ENCODE measurements at places on chromosomes 4 and X. TPM values are rescaled to one million over a fixed set of nuclear protein-coding genes. Genes with fewer than 3 reads are reported as not detected.

The AMOT gene
- total RNA-seq: 0.58 TPM

The REPS2 gene
- total RNA-seq: 6.3 TPM

The PIR gene
- total RNA-seq: 50.8 TPM

The AWAT2 gene
- total RNA-seq: not detected
